ENCODE measurements at places on chromosomes 6 and 20.

DNA sequence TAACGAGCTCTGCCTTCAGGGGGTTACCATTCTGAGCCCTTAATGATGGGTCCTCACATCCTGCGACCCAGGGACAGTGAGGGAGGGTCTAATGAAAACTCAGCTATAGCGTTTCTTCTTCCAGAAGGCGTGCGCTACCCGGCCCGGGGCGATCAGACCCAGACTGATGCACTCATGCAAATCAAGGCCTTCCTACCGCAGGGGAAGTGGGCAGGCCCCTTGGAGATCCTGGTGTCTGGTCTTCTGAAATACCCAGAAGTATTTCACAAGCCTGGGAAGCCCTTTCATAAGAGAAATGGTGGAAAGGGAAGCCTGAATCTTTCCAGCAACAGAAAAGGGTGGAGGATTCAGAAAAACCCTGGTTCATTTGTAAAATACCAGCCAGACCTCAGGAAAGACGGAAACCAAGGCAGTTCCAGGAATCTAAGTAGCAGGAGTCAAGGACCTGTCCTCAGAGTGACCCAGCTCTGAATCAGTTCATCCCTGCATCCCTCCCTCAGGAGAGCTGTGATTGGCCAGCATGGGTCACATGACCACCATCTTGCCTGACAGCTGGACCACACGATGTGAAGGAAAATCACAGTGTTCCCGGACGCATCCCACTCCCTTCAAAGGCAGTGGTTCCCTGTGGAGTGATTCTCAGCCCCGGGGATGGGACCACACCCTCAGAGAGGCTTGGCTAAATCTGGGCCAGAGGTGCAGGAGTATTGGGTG is 12.7 kb downstream of the BFSP1 start:
- DNase-seq: no peak

GRCh38 chr6:72580281-72580940 is 41.5 kb upstream of the KCNQ5 start:
- DNase-seq: peak; percentile 1

GRCh38 chr20:61942526-61942925 is 123.2 kb downstream of the TAF4 start:
- no peak for DNase-seq

DNA sequence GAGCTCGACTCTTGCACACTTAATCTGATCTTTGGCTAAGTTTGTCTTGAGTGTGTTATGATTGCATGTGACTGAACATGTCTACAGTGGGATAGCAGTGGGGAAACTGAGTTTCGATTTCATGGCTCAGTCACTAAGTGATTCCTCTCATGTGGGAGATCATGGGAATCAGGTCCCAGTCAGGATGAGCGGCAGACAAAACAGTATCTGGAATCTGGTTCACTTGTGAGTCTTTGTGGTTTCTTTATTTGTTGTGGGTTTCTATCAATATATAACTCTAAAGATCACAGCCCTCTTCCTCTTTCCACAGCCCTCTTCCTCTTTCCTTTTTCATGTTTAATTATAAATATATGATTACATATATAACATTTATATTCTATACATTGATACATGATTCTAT is 4.0 kb downstream of the RPP21 start:
- no peak for DNase-seq

GRCh38 chr20:49165611-49166010 is 22.5 kb downstream of the STAU1 start:
- DNase-seq: no peak

DNA sequence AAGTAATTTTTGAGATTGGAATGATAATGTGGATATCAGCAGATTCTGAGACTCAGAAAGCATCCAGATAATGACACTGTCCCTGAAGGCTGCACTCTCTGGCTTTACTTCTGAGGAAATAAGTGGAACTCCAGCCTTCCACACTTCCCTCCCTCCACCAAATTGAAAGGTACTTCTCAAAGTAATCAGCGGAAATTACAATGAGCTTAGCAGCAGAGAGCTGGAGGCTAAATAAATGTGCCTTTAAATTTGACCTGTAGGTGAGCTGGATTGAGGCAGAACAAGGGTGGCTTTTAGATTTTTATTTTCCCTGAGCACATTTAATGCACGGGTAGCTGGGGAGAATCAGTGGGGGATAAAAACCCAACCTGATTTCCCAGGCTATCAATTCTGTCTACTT is 39.3 kb upstream of the RNF144B start:
- no peak for DNase-seq

- DNase-seq: no peak
Observed at GRCh38 chr20:40354880-40355279, 334.2 kb downstream of the MAFB start.
